ENCODE measurements at places on chromosomes 2 and 18.

- no peaks in the 10 kb centered on the region for H3K4me1 ChIP-seq
- DNase-seq = no peak
- H3K36me3 ChIP-seq = peaks cover 80% of the 10 kb centered on the region
- no peak overlapping the region for H3K27ac ChIP-seq
- H3K4me3 ChIP-seq = no peak overlapping the region
- H3K27me3 ChIP-seq = no peaks in the 10 kb centered on the region
Observed at GRCh38 chr2:224881846-224882245, 160.4 kb downstream of the DOCK10 start.

GRCh38 chr2:147829106-147829505 lies 15.7 kb upstream of the ACVR2A start:
- H3K27me3 ChIP-seq = no peaks in the 10 kb centered on the region
- H3K27ac ChIP-seq = no peak overlapping the region
- no peaks in the 10 kb centered on the region for H3K36me3 ChIP-seq
- no peaks in the 10 kb centered on the region for H3K4me1 ChIP-seq

DNA sequence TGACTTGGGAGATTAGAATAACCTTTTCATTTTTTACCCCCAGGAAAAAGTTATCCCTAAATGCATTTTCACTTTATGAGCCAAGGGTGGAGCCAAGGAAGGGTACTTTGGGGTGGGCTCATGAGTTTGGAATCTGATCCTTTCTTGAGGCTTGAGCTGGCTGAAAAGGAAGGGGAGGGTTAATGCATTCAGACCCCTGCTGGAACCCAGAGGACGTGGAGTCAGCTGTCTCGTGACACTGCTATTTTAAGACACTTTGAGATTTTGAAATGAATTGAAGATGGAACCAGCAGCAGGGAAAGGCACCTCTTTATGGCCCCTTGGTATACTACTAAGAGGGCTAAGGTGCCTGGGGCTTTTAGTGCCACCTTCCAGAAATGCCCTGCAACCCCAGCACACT lies 90.4 kb downstream of the MARCHF4 start:
- no peaks in the 10 kb centered on the region for H3K4me1 ChIP-seq
- no peak overlapping the region for H3K4me3 ChIP-seq
- no peaks in the 10 kb centered on the region for H3K36me3 ChIP-seq
- H3K27me3 ChIP-seq = peaks cover 2% of the 10 kb centered on the region
- no peak overlapping the region for H3K27ac ChIP-seq

GRCh38 chr2:138365581-138365980 lies 136.0 kb upstream of the SPOPL start:
- H3K4me1 ChIP-seq = no peaks in the 10 kb centered on the region
- no peaks in the 10 kb centered on the region for H3K27me3 ChIP-seq
- no peak overlapping the region for H3K4me3 ChIP-seq
- no peak overlapping the region for H3K27ac ChIP-seq
- H3K36me3 ChIP-seq = no peaks in the 10 kb centered on the region

GRCh38 chr2:234502919-234503285 lies 6.0 kb upstream of the ARL4C start:
- no peaks in the 10 kb centered on the region for H3K27me3 ChIP-seq
- H3K4me3 ChIP-seq = no peak overlapping the region
- no peaks in the 10 kb centered on the region for H3K36me3 ChIP-seq
- H3K27ac ChIP-seq = no peak overlapping the region
- H3K4me1 ChIP-seq = peaks cover 7% of the 10 kb centered on the region
- no peak for DNase-seq

- DNase-seq = no peak
- H3K36me3 ChIP-seq = no peaks in the 10 kb centered on the region
- H3K27me3 ChIP-seq = peaks cover 18% of the 10 kb centered on the region
- H3K27ac ChIP-seq = no peak overlapping the region
- peaks cover 17% of the 10 kb centered on the region for H3K4me1 ChIP-seq
Observed at GRCh38 chr18:11980163-11980493, 1.2 kb upstream of the IMPA2 start.

DNA sequence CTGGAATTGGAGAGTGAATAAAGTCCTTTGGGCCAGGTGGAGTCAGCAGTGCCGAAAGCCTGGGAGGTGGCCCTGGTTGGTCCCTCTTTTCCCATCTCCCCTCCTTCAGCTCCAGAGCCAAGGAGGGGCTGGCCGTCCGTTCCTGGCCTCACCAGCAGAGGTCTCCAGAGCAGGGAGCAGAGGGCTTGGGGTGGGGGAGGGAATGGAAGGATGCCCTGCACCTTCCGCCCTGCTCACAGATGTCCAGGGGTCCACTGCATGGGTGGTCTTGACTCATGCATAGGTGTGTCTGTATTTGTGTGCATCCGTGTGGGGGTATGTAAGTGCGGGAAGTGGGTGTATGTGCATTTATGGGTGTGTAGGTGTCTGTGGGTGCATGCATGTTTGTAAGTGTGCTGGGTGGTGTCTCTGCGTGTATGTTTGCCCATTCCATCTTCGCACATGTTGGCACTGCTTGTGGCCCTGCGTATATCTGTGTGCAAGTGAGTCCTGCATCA lies 201.8 kb downstream of the ZFP36L2 start:
- H3K36me3 ChIP-seq = no peaks in the 10 kb centered on the region
- DNase-seq = peak; percentile 71
- no peaks in the 10 kb centered on the region for H3K27me3 ChIP-seq

DNA sequence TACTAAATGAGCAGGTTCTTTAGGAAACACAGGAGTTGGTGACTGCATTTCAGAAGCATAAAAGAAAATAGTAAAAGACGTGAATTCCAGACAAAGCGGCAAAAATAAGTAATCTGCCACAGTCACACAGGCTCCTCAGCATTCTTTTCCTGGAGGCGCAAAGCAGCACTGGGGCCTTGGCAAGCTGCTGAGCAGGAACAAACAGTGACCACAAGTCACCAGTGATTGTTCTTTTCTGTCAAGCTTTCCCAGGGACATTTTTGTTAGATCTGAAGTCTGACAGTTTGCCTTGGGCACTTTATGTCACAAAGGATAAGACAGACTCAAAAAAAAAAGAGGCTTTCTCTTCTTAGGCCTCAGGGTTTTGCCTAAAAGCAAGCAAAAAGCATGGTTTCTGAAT lies 216.2 kb downstream of the CDH20 start:
- no peak overlapping the region for H3K27ac ChIP-seq
- no peak for DNase-seq
- H3K36me3 ChIP-seq = no peaks in the 10 kb centered on the region
- no peak overlapping the region for H3K4me3 ChIP-seq

- H3K36me3 ChIP-seq = no peaks in the 10 kb centered on the region
- no peaks in the 10 kb centered on the region for H3K27me3 ChIP-seq
- no peak overlapping the region for H3K4me3 ChIP-seq
- DNase-seq = no peak
- H3K27ac ChIP-seq = no peak overlapping the region
Observed at GRCh38 chr2:2639251-2640139, 308.4 kb upstream of the MYT1L start.

Data from DND-41 (cell line).